ENCODE measurements at places on chromosomes 6 and 20. TPM values are rescaled to one million over a fixed set of nuclear protein-coding genes. Genes with fewer than 3 reads are reported as not detected.
A peak's percentile ranks its signal among the peaks of the same experiment; 100 is the strongest.

- peak; percentile 81 for DNase-seq
Observed at GRCh38 chr6:34491091-34491430, 25.2 kb downstream of the PACSIN1 start.

DNA sequence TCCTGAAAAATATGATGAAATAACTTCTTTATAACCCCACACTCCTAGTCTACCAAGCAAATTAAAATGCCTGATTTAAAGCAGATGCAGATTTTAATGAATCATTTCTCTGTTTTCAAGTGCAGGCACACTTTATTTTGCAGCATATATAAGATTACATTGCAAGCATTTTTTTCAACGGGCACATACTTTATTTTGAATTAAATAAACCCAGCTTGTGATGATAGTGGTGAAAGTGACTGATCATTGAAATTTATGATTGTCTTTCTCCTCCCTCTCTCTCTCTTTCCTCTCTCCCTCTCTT lies 12.2 kb upstream of the MOXD1 start:
- DNase-seq = no peak

- DNase-seq = no peak
Observed at GRCh38 chr6:64683682-64684081, 1023.3 kb downstream of the EYS start.

- DNase-seq = no peak
Observed at GRCh38 chr6:1991332-1991878, 254.0 kb downstream of the GMDS start.

- no peak for DNase-seq
Observed at GRCh38 chr20:45402946-45403345, 5.1 kb upstream of the DBNDD2 start.

- DNase-seq = peak; percentile 79
Observed at GRCh38 chr20:8790442-8791074, 278.3 kb upstream of the PLCB4 start.

DNA sequence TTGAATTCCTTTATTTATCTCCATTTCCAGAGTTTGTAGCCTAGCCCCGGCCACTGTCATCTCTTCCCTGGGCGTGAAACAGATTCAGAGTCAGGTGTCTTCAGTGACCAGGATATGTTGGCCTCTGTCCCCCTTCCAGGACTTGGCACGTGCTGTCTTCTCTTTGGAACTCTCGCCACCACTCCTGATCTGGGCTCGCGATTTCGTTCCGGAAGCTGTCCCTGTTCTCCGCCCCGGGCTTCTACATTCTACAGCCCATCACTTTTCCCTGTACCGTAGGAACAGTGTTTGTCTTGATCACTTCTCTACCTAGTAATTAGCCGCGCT lies 739 bp downstream of the GSS start:
- peak; percentile 53 for DNase-seq

DNA sequence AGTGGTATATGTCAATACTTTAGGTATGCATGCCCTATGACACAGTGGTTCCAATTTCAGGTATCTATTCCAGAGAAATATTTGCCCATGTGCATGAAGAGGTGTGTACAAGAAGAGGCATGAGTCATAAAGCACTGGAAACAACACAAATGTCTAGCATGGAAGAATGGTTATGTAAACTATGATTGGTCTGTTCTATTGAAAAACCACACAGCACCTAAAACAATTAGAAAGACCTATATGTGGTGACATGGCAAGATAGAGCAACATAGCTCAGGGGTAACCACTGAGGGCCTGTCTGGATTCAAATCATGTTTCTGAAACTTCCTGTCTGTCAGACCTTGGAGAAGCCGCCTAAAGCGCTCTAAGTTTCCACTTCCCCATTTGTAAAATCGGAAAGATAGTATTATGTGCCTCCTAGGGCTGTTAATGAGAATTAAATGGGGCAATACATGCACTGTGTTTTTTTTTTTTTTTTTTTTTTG lies 76.0 kb upstream of the SHLD1 start:
- DNase-seq = no peak

- DNase-seq = no peak
Observed at GRCh38 chr6:45112711-45113110, 215.4 kb upstream of the RUNX2 start.

DNA sequence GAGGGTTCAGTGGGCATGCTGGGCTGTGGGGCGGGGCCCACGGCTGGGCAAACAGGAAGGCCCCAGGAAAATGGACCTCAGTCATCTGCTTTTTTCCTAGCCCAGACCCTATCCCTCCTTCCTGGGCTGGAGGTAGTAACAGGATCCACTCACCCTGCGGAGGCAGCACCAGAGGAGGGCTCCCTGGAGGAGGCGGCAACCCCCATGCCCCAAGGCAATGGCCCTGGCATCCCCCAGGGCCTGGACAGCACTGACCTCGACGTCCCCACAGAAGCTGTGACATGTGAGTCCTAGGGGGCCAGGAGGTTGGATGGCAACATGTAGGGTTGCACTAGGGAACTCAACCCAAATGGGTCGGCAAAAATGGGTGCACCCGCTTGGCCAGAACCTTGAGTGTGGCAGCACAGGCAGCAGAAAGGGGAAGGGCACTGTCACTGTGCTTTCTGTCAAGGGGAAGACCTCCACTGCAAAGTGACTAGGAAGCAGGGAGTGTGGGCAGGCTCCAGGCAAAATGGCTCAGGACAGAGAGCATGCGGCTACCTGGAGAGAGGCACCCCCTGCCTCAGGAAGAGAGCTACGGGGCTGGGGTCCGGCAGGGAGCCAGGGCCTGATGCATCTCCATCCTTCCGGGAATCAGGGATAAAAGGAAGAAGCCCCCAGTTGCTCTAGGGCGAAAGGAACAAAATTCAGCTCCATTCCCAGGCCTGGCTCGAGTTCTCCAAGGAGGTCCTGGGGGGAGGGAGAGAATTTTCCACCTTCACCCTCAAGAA lies 7.9 kb downstream of the MDFI start:
- DNase-seq = no peak

GRCh38 chr6:33702345-33702977 lies 9.0 kb downstream of the UQCC2 start:
- no peak for DNase-seq

- DNase-seq = no peak
Observed at GRCh38 chr6:146650799-146651481, 52.2 kb downstream of the ADGB start.

DNA sequence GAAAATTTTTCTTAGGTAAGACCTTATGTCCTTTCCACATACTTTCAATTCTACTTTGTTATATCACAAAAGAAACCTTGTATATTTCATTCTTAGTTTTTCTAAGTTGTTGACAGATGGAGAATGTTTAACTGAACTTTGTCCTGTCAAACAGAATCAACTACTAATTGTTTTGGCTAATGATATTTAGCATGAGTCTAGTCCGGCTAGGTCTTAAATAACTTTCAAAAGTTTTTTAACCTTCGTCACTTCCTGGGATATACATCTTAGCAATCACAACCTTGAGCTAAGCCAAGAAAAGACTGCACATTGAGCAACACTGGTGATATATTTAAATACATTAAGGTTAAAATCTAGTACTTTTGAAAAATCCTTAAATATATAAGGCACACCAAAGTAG lies 62.9 kb upstream of the RUNX2 start:
- no peak for DNase-seq

GRCh38 chr20:33372993-33373441 lies 28.3 kb downstream of the CDK5RAP1 start:
- no peak for DNase-seq

GRCh38 chr6:87237804-87238203 lies 82.4 kb downstream of the ZNF292 start:
- DNase-seq = peak; percentile 5

DNA sequence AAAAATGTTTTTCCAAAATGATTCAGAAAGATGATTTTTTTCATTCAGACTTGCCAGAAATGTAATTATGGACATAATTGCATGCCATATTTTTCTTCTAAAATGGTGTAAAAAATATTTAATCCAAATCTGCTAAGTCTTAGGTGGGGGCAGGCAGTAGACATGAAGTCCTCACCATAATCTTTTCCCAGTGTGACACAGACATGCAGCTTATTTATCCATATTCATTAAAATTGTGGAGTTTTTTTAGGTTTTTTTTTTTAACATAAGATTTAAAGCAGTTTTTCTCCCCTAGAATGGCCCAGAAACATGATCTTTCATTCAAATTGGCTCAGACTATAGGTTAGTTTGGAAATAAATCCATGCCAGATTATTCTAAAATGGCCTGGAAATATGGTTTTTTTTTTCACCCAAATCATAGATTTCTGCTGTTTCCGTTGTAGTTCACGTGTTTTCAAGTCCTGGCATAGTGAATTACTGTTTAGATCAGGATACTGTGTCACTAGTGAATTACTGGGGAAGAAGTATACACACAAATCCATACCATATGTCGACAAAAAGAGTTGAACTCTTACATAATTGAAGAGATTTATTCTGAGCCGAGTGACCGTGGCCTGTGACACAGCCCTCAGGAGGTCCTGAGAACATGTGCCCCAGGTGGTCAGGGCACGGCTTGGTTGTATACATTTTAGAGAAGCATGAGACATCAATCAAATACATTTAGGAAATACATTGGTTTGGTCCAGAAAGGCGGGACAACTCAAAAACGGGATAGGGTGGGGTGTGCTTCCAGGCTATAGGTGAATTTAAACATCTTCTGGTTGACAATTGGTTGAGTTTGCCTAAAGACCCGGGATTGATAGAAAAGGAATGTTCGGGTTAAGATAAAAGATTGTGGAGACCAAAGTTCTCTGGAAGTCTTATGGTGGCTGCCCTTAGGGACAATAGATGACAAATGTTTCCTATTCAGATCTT lies 33.9 kb downstream of the ZNF133 start:
- DNase-seq = no peak

DNA sequence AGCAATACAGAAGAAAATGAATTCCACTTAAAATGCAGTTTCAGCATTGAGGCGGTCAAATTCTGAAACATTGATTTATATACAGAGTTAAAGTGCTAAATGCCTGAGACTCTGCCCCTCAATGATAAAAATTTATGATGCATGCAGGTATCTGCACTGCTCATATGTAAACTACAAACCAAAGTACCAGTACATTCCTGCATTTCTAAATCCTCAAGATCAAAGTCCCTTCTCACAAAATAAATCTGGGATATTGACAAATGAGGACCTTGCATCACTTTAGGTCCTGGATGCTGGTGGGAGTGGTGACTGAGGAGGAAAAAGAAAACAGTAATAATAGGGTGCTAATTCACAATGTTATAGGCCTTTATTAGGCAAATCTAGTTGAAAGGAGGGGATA lies 101.9 kb downstream of the FIG4 start:
- DNase-seq = no peak

- DNase-seq = no peak
Observed at GRCh38 chr20:32828029-32828680, 8.4 kb downstream of the MAPRE1 start.

GRCh38 chr6:33172688-33173534 lies 19.4 kb downstream of the COL11A2 start:
- DNase-seq = no peak

- no peak for DNase-seq
Observed at GRCh38 chr6:70857387-70858077, 99.3 kb downstream of the B3GAT2 start.

DNA sequence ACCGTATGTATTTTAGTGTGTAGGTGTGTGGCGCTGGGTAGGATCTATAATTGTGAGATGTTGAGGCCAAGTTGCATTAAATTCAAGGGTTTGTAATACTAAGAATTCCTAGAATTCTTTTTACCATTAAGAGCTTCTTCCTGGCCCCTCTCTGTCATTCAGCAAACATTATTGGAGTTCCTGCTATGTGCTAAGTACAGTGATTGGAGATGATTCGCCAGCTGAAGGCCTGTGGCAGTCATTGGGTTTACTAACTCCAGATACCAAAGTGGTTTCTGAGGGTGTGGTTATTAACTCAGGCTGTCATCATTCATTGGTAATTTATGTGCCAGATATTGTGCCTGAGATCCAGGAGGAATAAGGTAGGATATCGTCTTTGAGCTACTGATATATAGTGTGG lies 167.1 kb downstream of the LAMA2 start:
- DNase-seq = no peak

GRCh38 chr20:53382263-53382844 lies 211.3 kb downstream of the ZNF217 start:
- DNase-seq = peak; percentile 40

GRCh38 chr20:39195582-39196021 lies 233.5 kb downstream of the DHX35 start:
- DNase-seq = peak; percentile 49

SH3BGRL2 gene
- total RNA-seq = 30.8 TPM

MAP3K5 gene
- total RNA-seq = 10.2 TPM

MCCD1 gene
- total RNA-seq = not detected

PRRT1 gene
- 1.2 TPM for total RNA-seq

C6orf47 gene
- 20.8 TPM for total RNA-seq

CFAP61 gene
- total RNA-seq = 2.2 TPM

OPRM1 gene
- total RNA-seq = 0.92 TPM

PCSK2 gene
- 0.72 TPM for total RNA-seq

FOXC1 gene
- total RNA-seq = 9.1 TPM

DDAH2 gene
- total RNA-seq = 114 TPM

HLA-DMA gene
- total RNA-seq = 4.3 TPM

OR2B6 gene
- not detected for total RNA-seq

FOXA2 gene
- 1.1 TPM for total RNA-seq
